ENCODE measurements at places on chromosomes 4 and X.

GRCh38 chr4:56871371-56871866 lies 36.3 kb upstream of the REST start:
- DNase-seq = no peak

DNA sequence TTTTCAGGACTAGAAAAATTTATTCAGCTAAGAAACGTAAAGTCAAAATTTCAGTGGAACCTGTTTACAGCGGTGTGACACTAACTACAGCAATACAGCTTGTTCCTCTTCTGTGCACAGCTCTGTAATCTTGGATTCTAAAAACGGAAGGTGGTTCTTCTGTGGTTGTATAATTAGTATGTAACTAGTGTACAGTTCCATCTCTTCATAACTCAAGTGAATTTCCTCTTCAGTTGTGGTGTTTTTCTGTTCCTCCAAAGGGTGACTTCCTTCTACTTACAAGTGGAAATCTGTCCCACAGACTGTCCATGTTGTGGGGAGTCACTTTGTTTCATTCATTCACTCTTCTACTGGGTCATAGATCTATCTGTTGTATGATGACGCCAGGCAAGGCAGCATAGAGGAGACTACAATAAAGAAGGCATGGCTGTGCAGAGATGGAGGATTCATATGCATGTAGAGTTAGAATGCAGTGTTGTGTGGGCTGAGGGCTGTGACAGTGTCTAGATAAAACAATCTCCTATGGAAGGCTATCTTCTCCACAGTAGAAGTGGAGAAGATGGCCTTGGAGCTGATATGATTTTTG lies 5.4 kb downstream of the DAPP1 start:
- no peak for DNase-seq

GRCh38 chr4:7915875-7916242 lies 23.8 kb downstream of the AFAP1 start:
- no peak for DNase-seq

- DNase-seq = no peak
Measured at GRCh38 chr4:108377021-108377420, 208.3 kb upstream of the LEF1 start.

DNA sequence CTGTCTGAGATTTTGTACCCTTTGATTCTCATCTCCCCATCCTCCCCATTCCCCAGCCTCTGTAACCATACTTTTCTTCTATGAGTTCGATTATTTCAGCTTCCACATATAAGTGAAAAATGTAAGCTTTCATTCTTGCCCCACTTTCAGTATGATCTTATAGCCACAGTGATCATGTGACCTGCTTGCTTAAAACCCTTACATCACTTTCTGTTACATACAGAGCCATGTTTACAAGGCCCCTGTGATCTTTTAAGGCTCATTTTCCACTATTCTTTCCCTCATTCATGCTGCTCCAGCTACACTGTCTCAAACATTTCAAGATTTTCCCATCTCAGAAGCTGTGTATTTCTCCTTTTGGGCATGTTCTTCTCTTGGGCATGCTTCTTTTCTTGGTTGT lies 147.7 kb downstream of the DCK start:
- DNase-seq = no peak

GRCh38 chr4:113080050-113080449 lies 30.6 kb downstream of the ANK2 start:
- DNase-seq = no peak

- DNase-seq = no peak
Measured at GRCh38 chrX:138411048-138411447, 300.5 kb downstream of the FGF13 start.

GRCh38 chrX:74291577-74291963 lies 12.4 kb upstream of the ZCCHC13 start:
- DNase-seq = no peak

DNA sequence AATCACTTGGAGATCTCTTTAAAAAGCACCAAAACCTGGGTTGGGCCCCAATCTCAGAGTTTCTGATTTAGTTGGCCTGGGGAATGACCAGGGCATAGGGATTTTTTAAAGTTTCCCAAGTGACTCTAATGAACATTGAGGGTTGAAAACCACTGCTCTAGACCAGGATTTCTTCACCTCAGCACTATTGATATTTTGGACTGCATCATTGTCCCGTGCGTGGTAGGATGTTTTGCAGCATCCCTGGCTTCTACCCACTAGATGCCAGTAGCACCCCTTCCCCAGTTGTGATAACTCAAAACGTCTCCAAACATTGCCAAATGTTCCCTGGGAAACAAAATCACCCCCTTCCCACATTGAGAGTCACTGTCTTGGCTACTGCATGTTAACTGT lies 61.8 kb downstream of the ATXN3L start:
- DNase-seq = no peak

DNA sequence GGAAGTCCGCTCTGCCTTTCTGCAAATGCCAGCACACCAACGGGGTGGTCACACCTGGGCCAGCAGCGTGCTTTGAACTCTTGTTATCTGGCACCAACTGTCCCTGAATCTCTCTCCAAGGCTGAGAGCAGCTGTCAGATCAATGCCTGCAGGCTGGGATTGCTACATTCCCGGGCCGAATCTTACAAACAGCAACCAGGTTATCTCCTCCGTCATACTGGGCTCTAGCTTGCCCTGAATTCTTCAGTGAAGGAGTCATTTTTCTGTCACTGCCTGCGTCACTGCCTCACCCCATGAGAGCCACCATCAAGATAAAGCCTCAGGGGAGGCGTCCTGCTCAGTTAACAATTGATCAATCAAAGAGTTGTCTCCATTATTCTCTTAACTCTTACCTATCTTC lies 329.4 kb upstream of the PPARGC1A start:
- DNase-seq = no peak

GRCh38 chr4:165364452-165365080 lies 14.2 kb upstream of the CPE start:
- DNase-seq = no peak

DNA sequence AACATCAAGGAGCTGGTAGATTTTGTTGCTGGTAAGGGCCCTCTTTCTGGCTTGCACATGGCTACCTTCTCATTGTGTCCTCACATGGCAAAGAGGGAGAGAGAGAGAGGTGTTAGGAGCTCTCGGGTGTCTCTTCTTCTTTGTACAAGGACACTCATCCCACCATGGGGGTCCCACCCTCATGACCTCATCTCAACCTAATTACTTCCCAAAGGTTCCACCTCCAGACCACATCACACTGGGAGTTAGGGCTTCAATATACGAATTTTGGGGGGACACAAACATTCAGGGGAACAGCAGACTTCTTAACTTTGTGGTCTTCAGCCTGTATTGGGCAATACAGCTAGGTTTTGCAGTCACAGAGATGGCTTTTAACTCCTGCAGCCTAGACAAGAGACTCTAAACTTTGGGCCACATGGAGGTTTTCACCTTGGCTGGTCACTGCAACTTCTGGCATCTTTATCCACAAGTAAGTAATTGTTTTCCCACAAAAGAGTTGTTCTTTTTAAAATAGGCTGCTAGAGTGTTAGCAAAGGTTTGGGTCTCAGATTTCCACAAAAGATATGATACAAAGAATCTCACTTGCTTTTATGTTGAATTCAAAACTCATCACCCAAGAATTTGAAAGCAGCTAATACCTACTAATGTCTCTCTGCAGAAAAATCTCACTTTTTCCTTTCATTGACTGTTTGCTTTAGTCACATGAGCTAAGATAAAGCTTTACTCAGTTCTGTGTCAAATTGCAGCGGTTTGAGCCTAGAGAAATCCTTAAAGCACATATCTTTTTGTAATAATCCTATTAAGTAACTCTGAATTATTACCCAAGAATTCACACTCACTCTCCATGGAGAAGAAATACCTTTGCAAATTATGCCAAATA lies 39.6 kb upstream of the BBS12 start:
- no peak for DNase-seq

DNA sequence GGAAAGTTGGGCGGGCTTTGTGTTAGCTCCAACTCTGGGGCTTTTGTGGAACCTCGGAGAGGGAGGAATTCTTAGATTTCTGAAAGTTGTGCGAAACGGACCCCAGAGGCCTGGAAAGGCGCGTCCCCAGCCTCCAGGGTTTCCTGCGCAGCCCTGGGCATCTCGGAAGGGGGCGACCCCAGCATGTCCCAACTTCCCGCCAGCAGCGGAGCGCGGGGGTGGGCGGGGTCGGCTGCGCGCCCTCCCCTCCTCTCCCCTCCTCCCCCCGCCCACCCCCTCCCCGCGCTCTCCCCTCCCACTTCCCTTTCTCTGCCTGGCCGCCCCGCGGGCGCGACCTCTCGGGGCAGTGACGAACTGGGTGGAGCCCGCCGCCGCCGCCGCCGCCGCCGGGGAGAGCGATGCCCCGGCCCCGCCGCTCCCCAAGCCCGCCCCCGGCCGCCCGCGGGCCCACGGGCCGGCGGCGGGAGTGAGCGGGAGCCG lies 16.8 kb downstream of the PTTG2 start:
- DNase-seq = peak; percentile 65

- DNase-seq = no peak
Measured at GRCh38 chr4:183506389-183506735, 1.5 kb downstream of the ING2 start.

DNA sequence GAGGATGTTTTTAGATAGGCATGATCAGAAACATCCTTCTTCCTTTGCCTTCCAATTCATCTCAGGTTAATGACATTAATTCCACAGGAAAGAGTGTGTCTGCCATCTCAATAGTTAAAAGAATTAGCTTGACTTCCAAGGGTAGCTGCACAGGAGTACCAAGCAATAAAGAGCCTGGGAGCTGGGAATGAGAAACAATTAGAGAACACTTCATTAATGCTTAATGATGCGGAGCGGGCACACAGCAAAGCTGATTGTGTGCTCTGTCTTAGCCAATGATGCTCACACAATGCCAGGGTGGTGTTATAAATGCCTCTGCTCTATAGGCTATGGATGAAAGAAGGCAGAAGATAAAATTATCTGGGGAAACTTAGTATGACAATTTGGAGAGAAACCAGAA lies 1052.5 kb upstream of the LCORL start:
- DNase-seq = no peak

DNA sequence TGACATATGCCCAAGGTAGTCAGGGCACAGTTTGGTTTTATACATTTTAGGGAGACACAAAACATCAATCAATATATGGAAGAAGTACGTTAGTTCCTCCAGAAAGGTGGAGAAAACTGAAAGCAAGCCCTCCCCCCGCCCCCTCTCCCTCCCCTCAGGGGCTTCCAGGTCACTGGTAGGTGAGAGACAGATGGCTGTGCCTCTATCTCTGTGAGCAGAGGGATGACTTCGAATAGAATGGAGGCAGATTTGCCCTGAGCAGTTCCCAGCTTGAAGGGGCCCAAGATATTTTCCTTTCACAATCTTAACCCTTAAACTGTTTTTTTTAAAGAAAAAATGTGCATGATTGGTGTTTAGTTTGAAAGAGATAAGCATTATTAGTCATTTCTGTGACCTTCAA lies 114.0 kb downstream of the PCDH10 start:
- DNase-seq = no peak

DNA sequence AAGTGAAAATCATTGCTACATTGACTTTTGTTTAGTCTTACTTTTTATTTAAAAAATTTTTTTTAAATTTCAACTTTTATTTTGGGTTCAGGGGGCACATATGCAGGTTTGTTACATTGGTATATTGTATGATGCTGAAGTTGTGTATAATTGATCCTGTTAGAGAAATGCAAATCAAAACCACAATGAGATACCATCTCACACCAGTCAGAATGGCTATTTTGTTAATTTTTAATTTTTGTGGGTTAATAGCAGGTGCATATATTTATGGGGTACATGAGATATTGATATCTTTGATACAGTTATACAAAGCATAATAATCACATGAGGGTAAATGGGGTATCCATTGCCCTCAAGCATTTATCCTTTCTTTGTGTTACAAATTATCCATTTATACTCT lies 34.1 kb downstream of the RBMX2 start:
- no peak for DNase-seq

GRCh38 chrX:145609951-145610511 lies 207.6 kb upstream of the SLITRK2 start:
- no peak for DNase-seq

GRCh38 chrX:1249101-1249887 lies 19.3 kb upstream of the CSF2RA start:
- peak; percentile 53 for DNase-seq

DNA sequence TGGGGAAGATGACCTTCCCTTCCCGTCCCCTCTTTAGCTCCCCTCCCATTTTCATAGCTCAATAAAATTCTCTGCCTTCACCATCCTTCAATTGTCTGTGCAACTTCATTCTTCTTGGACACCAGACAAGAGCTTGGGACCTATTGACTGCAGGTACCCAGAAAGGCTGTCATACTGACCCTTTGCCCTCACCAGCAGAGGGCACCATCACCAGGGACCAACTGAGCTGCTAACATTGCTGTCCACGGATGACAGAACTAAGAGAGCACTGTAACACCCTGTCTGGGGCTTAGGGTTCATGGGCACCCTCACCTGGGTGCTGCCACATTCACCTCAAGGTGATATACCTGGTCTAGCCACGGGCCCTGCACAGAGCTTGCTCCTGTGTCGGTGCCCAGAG lies 141.3 kb upstream of the VCX3B start:
- no peak for DNase-seq

DNA sequence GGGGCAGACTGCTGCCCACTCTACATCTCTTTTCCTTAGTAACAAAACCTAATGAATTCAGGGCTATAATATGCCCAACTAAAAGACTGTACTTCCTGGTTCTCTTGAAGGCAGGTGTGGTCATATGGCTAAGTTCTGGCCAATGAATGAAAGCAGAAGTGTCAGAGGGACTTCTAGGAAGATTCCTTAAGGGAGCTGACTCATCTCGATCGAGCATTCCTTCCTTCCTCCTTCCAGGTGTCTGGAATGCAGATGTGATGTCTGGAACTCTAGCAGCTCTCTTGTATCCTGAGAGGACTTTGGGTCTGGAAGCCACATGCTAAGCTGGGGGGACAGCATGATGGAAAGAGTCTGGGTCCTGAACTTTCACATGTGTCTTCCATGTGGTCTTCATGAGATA lies 116.2 kb upstream of the STX18 start:
- no peak for DNase-seq

- no peak for DNase-seq
Measured at GRCh38 chrX:100368167-100368566, 41.9 kb downstream of the PCDH19 start.

GRCh38 chr4:113809311-113809710 lies 47.8 kb upstream of the CAMK2D start:
- DNase-seq = no peak

DNA sequence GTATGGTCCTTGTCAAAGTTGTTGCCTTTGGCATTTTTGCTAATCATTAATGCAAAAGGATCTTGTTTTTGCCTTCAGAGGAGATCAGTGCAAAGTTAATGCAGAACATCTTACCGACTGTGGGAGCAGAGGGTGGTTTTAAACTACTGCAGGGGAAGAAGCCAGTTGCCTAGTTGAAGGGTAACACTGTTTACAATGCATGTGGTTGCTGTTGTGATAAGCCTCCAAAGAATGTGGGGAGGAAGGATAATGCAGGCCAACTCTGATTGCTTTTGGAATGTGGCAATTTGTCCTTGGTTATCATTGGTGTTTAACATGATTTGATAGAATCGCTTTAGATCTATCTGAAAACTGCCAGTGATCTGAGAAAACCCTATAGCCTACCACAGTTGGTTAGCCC lies 204.3 kb upstream of the TLL1 start:
- no peak for DNase-seq

DNA sequence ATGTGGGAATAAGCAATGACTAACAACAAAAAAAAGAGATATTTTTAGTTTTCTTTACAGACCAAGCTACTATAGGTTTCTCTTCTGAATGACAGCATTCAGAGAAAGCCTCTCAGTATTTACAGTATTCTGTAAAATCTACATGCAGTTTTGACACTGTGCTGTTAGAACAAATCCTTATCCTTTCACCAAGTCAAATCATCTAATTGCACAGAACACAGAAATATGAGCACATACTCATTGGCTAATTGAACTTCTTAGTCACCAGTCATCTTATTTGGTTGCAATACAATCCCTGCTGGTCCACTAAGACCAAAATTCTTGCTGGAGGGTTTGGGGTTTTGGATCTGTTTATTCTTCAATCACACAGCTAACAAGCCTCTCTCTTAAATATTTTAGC lies 5.7 kb downstream of the ACOT9 start:
- DNase-seq = no peak

Data from mesothelial cell of epicardium (in vitro differentiated cells).